NCI-H1092 treated with DMSO at 0.1 percent for 48 hours (cell line): ENCODE measurements at places on chromosomes 1 and 21.
A peak's percentile ranks its signal among the peaks of the same experiment; 100 is the strongest.

GRCh38 chr1:197638316-197638715 lies 137.0 kb downstream of the DENND1B start:
- no peak for DNase-seq

GRCh38 chr1:24373710-24374109 lies 39.9 kb downstream of the STPG1 start:
- DNase-seq, result no peak

- no peak for DNase-seq
These were observed 40.1 kb downstream of the IGFN1 start for GRCh38 chr1:201230676-201231075.

GRCh38 chr1:201721082-201722049 lies 107.6 kb upstream of the IPO9 start:
- DNase-seq, result no peak

DNA sequence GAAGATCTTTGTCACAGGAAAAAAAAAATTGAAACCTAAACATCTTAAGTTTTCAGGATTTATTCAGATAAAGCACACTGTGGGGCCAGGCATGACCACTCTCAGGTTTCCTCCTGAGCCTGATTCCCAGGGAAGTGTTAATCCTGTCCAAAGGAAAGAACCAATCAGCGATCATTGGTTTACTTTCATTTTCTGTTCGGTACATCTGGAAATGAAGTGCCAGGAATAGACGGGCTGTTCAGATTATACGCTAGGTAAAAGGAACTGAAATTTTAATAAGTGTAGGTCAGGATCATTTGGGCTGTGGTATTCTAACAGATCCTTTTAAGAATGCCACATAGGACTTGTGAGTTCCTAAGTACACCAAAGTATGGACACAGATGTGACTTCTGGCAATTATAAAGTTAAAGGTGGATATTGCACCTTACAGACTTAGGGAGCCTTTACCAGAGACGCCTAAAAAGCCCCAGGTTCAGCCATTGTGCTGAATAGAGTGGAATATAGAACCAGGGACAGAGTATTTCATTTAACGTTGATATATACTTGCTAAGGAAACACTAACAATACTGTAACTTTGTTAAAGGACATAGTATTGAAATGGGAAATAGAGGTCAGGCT lies 9.3 kb upstream of the CACYBP start:
- no peak for DNase-seq

GRCh38 chr1:25695090-25695770 lies 78.6 kb downstream of the MAN1C1 start:
- DNase-seq, result no peak

DNA sequence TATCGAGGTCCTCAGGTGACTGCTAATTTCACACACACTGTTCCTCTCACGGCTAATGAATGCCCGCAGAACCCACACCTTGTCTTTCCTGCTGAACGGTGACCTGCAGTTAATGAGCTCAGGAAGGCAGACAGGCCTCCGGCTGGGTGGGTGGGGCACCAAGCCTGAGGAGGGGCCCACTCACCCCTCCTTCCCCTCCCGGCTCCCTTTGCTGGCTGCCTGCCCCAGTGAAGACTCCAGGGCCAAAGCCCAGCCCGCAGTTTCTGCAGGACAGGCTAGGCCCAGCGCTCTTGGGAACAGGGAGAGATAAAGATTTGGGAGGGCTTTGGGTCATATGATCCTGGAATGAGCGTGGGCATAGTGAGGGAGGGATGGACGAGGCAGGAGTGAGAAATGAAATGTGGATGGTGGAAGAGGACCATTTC lies 26.4 kb downstream of the FOXO6 start:
- peak; percentile 79 for DNase-seq

DNA sequence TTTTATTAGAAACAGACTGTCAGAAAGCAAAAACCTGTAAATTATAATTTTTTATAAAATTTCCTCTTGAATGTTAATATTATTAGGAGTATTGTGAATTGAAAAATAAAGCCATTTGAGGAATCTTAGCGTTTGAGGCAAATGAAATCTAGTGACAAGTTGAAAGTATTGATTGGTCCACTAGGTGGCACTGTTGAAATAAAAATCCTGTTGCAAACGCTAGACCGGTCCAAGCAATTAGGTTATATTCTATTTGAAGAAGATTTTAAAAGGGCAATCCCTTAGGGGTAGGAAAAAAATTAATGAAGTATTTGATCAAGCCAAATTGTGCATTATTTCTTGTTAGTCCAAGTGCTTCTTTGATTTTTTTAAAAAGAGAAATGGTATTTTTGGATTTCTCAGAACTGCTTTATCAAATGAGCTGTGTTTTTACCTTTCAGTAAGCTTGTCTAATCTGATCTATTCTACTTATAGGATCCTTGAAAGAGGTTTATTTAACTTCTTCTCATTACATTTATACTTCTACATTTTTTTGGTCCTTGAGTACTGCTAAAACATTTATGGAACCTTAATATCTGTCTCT lies 57.7 kb downstream of the ATG4C start:
- peak; percentile 53 for DNase-seq

DNA sequence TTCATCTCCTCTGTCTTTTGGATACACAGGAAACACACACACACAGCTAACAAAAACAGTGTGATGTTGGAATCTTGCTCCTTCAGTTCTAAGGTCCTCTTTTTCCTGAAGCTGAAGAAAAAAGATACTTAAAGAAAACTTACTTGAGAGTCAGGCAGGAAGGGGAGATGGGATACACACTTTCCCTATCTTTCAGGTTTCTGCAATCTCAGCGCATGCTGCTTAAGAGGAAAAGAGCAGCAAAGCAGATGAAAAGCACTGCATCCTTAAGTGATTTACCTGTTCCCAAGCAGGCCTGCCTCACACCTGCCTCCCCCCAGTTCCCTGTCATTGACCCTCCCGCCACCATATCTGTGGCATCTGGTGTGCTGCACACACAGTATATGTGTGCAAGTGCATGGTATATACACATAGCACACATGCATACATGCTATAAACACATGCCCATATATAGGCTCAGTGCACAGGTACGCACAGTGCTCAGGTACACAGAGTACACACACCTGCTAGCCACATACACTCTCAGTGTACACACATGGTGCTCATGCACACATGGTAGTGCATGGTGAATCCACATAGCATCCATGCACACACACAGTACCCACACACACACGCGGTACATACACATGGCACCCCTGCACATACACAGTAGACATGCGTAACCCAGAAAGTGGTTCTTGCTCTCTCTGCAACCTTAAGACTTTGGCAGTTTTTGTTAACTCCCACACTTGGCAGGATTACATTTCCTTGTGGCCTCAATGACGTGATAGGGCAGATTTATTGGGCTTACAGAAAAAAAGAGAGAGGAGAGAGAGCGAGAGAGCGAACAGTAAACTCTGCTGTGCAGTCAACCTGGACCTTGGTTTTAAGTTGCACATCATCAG lies 166.9 kb downstream of the TOMM20 start:
- DNase-seq, result no peak

DNA sequence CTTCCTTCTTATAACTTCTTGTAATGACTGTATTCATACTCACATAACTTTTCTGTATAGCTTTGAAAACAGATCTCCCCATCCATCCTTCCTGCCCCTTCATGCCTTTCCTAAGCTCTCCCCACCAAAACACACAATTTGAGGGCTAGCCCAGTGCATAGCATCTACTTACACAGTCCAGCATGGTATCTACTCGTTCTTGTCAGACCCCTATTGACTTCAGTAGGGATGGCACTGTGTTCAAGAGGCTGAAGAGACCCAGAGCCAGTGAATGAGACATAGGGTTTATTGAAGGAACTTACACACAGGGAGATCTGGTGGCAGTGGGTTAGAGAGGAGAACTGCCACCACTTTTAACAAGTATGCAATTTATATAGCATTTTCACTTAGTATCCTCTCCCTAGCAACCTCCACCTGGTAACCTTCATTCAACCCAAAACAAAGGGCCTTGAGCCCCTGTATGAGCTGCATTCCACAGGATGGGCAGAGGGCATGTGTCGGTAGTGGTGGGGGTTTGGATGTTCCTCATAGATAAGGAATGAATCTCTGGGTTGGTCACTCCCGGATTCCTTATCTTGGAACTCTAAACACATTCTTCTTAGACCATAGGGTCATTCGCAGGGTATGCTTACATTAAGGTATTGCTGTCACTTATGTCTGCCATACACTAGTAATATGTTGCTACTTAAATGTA lies 64.9 kb upstream of the GNG12 start:
- DNase-seq, result no peak

DNA sequence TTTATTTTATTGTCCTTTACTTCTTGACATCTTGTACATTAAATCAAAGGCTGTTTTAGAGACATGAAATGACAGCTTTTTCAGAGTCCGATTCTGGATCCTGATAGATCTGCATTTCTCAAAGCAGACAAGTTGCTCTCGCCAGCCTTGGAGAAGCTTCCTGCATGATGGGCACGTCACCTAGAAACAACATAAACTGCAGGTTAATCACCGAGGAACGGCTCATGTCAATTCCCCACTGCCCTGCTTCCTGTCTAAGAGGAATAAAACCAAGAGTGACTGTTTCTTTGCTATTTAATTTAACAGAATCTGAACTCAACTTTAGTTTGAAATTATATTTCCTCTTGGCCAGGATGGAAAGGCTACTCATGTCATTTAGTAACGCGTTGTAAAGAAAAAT lies 77.0 kb downstream of the RWDD3 start:
- peak; percentile 62 for DNase-seq

DNA sequence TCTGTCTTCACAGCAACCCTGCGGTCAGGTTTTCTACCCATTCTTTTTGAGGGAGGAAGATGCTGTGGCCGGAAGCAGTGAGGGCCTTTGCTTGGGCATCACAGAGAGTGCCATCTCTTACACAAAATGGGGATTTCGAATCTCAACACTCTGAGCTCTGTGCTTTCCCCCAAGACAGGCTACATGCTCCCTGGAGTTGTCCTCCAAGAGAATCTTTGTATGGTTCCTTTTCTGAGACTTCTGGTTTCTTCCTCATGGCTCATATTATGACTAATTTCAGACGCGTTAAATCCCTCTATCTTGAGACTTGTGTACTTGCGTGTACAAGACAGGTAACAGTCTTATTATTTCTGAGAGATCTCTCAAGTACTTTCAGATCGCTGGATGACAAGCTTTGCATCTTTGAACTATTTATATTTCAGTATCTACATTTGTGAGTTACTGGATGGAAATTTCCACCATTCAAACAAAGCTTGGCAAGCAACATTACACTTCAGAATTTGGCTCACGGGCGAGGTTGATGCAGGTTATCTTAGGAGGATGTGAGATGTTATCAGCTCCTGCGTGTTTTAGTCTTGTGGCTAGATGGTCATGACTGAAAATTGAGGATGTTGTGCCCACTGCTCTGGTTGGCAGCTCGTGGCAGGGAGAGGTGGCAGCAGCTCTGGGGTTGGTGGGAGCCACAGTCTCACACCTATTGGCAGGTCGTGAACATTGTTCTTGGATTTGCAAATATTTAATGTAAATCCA lies 19.4 kb downstream of the ABCG1 start:
- no peak for DNase-seq

DNA sequence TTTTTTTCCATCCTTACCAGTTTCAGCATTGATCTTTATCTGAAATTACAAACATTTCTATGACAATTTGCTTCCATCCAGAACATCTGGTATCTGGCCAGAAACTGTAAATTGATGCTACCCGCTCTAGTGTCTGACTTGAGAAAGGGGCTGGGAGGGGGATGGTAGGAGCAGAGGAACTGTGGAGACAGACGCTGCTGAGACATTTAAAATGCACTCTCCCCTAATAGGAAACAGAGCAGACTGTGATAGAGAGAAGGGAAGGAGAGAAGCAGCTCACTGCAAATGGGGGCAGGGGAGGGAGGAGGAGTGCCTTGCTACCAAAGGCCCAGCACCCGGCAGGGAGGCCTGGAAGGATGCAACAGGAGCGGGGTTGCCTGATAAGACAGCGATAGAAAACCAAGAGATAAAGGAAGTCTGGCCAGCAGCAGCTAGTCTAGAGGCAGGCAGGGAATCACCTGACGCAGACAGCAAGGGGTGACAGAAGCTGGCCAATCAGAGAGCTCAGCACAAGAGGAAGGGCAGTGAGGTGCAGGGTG lies 195.5 kb upstream of the NFIA start:
- no peak for DNase-seq

DNA sequence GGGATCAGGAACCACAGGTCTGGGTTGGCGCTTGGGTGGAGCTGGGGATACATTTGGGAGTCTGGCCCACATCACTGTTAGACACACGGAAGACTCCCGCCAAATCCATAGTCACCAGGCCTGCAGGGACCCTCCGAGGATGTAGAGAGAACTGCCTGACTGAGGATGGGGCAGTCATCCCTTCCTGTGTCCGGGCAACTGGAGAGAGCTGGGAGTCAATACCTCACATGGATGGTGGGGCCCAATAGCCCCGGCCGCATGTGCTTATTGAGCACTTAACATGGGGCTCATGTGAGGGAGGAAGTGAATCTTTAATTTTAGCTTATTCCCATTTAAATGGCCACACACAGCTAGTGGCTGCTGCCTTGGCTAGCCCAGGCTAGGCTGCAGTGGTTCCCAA lies 124.5 kb downstream of the TLR5 start:
- DNase-seq, result no peak

DNA sequence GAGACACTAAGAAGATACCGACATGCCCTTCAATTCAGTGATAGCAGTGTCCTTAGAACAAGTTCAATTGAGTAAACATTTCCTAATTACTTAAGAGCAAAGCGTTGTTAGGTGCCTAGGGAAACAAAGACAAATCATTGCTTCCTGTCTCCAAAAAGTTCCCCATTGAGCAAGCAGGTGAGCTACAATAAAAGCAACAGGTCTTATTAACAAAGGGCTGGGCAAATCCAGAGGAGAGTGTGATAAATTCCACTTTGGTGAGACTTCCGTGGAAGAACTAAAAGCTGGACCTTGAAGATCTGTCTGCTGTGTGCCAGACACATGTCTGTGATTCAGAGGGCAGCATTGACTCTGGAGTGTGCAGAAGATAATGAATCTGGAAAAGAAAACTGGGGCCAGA lies 1.9 kb upstream of the TUT4 start:
- DNase-seq, result no peak

GRCh38 chr1:160134791-160135572 lies 16.4 kb upstream of the ATP1A4 start:
- DNase-seq, result no peak

- no peak for DNase-seq
These were observed 174.6 kb downstream of the TRIM33 start for GRCh38 chr1:114336360-114336759.

GRCh38 chr1:40919475-40920011 lies 57.4 kb upstream of the CITED4 start:
- peak; percentile 22 for DNase-seq

DNA sequence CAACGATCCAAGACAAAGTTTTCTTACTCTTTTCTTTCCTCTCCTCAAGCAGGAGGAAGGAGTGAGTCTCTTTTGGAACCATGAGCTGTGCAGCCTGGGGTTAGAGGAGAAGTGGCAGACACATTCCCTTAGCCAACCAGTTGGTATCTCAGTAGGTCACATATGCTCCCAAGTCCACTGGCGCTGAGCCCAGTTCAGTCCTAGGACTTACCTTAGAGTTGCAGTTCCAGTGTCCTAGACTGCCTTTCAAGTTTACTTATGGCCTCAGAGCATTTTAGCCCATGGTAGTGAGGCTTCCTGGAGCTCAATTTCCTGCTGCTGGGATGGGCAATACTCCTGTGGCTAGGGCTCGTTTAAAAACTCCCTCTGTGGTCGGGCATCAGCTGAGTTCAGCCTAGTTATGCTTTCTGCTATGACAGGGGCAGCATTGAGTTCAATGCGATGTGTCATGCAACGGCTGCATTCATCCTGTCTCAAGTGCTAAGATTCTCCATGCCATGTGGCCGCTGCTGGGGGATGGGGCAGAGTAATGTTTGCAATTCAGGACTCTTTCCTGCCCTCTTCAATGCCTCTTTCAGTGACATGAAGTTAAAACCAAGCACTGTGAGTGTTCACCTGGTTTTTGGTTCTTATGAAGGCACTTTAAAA lies 103.8 kb downstream of the LRRC7 start:
- DNase-seq, result no peak
